Esophagus mucosa (tissue), 1 donor: ENCODE measurements at places on chromosomes 16 and 17. TPM values are rescaled to one million over a fixed set of nuclear protein-coding genes. Genes with fewer than 3 reads are reported as not detected.
A peak's percentile ranks its signal among the peaks of the same experiment; 100 is the strongest.

Gene PPM1E
- total RNA-seq = 0.04 TPM

Gene SPATA22
- total RNA-seq = not detected

Gene BRD7
- total RNA-seq = 63.9 TPM

Gene SNF8
- total RNA-seq = 65.2 TPM

Gene TMIGD1
- not detected for total RNA-seq

Gene JMJD8
- 31.7 TPM for total RNA-seq

Gene CCL2
- total RNA-seq = 2.2 TPM

Gene OR1A1
- not detected for total RNA-seq

Gene BAIAP2
- 111 TPM for total RNA-seq

Gene KRTAP9-2
- total RNA-seq = not detected

DNA sequence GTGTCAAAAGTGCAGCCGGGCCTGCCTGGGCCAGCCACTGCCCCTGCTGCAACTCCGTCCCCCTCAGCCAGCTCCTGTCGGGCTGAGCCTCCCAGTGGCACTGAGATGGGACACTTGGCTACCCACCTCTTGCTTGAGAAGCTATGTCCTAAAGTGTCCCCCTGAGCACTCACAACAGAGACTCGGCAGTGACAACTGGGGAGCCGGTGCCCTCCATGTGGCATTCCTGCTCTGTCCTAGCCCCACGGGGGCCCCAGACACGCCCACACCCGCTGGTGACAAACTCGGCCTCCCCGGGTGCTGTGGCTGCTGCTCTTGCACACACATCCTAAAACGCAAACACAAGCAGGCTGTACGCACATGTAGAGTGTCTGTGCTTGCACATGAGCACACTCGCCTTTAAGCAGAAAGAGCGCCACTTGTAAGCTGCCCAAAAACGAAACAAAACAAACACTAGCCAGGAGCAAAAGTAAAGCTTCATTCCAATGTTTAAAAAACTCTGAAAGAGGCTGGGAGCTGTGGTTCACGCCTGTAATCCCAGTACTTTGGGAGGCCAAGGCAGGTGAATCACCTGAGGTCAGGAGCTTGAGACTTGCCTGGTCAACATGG is 253.9 kb downstream of the RBFOX3 start:
- no peak for ATAC-seq

GRCh38 chr17:77606865-77607210 is 351.7 kb upstream of the TNRC6C start:
- no peak for ATAC-seq

DNA sequence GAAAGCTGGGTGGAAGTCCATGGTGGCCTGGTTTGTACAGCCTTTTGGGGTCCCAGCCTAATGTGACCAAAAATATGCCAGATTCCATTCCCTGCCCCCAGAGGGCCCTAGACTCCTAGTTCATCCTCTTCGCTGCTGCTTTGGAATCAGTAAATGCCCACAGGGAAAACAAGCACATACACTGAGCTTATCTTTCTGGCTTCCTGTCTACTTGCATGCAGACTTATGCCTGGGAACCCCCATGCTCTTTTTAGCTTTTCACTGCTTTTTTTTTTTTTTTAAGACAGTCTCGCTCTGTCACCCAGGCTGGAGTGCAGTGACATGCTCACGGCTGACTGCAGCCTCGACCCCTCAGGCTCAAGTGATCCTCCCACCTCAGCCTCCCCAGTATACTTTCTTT is 6.2 kb upstream of the CD300LG start:
- ATAC-seq = no peak

DNA sequence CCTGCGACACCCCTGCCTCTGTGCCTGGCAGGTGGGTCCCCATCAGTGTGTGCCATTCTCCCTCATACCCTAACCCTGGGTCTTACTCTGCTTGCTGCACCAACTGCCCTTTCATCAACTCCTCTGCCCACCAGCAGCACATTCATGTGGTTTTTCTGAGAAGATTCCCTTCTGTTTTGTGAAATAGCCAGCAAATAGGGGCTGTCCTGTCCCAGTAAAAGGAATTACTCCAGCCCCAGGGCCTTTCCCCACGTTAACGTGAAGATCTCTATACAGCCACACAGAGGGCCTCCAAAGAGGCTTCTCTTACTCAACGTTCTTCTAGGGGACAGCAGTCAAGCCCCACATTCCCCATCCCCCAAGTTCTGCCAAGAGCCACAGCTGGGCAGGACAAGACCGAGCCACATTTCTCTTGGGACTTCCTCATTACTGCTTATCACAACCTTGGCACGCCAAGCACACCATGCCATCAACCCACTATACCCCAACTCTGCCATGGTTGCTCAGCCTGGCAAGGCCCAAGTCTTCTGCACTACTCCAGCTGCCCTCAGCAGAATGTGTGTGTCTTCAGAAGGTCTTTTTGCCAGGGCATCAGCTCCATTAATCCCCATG is 18.7 kb upstream of the CCL2 start:
- ATAC-seq = no peak

DNA sequence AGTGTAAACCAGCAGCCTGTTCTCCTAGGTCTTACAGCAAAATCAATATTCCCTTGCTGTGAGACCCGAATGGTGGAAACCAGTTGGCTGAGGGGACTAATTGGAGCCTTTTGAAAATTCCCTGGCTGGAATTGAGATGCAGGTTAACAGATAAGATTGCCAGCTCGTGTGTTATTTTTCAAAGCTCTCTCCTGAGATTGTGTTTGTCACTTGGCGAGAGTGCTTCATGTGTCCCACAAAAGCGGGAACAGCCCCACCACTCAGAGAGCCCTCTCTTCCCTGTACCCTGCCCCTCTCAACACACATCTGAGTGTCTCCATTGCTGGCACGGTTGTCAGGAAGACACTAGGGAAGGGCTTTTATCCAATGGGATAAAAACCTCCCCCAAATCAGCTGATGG is 356.1 kb downstream of the CPPED1 start:
- no peak for ATAC-seq

GRCh38 chr16:65200156-65200773 is 78.4 kb upstream of the CDH11 start:
- ATAC-seq = no peak

- peak; percentile 73 for ATAC-seq
These were observed 794 bp upstream of the CPNE7 start for GRCh38 chr16:89574681-89575246.

GRCh38 chr16:25751230-25751835 is 59.6 kb downstream of the HS3ST4 start:
- no peak for ATAC-seq

- ATAC-seq = no peak
These were observed 15.9 kb downstream of the LLGL1 start for GRCh38 chr17:18241229-18241871.

DNA sequence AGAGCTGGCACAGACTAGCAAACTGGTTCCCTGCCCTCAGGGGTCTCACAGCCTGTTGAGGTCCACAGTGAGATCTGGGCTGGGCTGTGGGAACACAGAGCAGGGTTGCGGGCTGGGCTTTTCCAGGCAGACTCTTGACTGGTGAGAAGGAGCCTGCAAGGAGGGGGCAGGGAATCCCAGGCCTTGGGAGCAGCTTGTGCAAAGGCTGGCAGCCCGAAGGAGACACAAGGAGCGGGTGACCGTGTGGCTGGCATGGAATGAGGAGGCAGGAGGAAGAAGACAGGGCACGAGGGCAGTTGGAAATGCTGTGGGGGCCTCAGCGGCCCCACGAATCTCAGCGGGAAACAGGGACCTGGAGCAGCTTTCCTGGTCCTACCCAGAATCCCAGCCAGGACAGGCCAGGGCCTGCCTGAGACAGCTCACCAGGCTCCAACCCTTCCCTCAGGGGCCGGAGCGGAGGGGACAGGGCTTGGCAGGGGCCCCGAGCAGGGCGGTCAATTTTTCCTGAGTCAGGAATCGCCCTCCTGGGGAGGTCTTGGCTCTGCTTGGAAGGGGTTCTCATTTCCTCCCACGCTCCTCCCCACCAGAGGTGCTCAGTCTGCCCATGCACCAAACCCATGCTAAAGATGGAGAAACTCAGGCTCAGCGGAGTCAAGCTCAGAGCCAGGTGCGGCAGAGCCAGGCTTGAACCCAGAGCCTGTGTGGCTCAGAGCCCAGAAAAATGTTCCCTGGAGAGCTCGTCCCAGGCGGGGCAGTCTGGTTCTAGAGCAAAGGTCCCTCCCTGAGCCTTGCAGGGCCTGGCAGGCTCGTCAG is 9.2 kb upstream of the SNN start:
- ATAC-seq = peak; percentile 87

DNA sequence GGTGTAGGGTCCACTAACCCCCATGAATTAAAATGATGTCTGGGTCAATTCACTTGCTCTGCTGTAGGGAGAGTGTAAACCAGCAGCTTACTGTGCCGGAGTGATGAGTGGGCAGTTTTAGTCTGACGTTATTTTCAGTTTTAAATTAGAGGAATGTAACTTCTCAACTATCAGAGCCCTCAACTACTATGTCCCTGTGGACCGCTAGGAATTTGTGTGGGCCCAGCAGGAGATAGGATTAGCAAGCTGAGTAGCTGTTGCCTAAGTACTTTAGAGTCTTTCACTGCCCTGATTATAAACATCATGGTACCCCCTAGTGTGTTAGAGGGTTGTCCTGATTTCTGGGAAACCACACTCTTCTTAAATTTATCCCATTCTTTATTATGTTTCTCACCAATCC is 11.4 kb downstream of the MARVELD3 start:
- no peak for ATAC-seq

DNA sequence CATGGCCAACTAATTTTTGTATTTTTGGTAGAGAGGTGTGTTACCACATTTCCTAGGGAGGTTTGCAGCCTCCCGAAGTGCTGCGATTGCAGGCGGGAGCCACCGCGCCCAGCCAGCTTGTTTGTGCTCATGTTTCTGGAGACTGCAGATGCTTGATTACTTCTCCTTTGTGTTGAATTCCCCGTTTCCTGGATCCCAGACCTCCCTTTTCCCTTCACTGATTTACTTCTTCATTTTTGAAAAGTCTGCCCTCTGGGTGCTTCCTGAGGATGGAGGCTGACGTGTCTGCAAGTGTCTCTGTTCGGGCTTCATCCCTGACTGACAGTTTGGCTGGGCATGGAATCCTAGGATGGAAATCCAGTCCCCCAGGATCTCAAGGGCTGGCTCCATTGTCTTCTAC is 7.0 kb upstream of the TRIM47 start:
- ATAC-seq = no peak

- ATAC-seq = no peak
These were observed 28.0 kb upstream of the MAF start for GRCh38 chr16:79628501-79628975.

DNA sequence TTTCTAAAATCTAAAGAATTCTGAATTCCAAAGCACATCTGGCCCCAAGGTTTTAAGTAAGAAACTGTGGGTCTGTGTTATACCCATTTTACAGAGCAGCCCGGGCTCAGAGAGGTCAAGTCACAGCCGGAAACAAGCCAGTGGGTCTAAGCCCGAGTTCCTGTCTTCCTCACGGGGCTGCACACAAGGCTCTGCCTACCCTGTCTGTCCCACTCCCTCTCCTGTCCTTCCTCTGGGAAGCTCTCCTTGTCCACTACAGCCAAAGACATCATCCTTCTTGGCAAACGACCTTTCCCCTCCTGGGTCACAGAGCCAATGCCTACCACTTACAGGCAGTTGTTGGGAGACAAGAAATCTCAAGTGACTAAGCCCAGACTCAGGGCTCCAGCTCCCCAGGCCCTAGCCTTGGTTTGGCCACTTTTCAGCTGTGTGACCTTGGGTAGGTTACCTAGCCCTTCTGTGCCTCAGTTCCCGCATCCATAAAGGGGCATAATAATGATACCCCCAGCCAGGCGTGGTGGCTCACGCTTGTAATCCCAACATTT is 55.6 kb upstream of the MAP3K14 start:
- peak; percentile 6 for ATAC-seq

- ATAC-seq = no peak
These were observed 60.6 kb downstream of the BEAN1 start for GRCh38 chr16:66487580-66488275.

DNA sequence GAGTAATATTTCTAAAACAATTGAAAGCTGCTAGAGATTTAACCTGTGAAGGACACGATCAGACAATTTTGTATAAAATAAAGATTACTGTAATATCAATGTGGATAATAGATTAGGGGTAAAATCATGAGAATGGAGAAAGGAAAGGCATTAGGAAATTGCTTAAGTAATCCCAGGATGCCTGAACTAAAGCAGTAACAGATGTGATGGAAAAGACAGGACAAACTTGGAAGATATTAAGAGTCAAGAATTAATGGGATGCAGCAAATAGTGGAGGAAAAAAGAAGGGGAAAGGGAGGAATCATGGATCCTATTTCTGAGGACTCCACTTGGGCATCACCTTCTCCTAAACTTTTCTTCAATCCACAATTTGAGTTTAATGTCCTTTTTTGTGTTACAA is 437.1 kb upstream of the PMFBP1 start:
- ATAC-seq = no peak

- peak; percentile 70 for ATAC-seq
These were observed 1.4 kb downstream of the MYO18A start for GRCh38 chr17:29178750-29179231.

DNA sequence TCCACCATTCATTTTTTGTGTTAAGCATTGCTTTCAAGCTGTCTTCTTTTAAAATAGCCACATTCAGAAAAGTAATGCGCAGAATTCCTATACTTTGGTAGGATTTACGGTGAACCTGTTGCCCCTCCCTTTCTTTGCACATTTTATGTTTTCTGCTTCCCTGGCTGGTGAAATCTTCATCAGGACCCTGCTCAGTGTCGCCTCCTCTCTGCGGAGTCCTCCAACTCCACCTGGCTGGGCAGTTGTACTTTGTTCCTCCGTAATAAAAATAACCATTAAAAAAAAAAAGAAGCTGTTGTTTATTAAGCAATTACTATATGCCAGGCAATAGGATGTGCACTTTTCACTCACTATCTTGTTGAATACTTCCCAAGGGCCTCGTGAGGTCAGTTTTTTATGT is 2.9 kb downstream of the UMOD start:
- ATAC-seq = no peak

DNA sequence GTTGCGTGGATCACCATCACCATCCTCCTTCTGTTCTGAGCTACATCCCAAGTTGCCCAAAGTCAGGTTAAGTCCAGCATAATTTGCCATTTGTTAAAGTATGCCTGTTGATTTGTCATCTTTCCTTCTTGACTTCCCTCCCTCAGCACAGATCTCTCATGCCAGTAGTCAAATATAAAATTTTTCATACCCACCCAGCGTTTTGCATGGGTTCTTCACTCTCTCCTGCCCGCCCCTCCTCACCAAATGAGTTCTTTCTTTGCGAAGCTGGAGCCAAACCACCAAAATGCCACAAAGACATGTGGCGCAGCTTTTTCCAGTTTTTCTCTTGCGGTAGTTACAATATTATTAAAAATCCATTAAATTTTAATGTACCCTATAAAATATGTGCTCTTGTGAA is 167.2 kb downstream of the MSI2 start:
- no peak for ATAC-seq
